ENCODE measurements at places on chromosomes 1 and 21.

- no peak for DNase-seq
Measured at GRCh38 chr1:5638582-5638981, 353.6 kb downstream of the NPHP4 start.

GRCh38 chr1:168582688-168583336 is 6.4 kb downstream of the XCL1 start:
- DNase-seq, result no peak

- DNase-seq, result no peak
Measured at GRCh38 chr1:13586001-13586400, 2.4 kb downstream of the PDPN start.

- DNase-seq, result no peak
Measured at GRCh38 chr21:42343556-42343955, 7.2 kb downstream of the TFF2 start.

DNA sequence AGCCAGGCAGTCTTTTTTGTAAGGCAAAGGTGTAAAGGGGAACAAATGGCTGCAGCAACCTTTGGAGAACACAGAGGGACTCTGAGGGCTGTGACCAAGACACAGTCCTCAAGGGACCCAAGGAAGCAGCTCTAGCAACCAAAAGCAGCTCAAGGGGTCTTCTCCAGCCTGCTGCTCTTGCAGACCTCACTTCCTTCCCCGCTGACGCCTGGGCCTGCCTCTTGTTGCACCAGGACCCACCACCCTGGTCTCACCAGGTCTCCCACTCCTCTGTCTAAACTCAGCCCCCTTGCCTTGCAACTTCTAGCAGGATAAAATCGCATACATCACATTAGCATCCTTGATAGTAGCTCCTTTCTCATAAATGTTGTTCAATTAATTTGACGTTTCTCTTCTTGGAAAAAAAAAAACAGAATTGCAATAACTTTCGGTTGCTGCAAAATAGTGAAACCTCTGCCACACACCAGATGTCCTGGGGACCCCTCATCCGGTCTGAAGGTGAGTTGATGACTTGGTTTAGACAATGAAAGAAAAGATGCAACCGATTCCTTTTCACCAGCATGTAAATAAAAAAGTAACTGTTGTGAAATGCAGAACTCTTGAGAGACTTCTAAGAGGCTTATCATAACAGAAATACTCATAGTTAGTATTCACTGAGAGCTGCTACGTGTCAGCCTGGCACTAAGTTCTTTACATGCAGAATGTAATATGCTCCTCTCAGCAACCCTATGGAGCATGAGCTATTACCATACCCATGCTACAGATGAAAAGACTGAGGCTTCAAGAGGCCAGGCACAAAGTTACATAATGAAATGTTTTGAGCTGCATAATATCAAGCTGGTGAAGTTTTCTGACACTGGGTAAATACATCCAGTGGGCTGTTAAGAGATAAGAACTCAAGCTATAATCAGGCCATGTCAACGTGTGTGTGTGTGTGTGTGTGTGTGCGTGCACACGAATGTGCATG is 58.5 kb downstream of the UMODL1 start:
- DNase-seq, result no peak
